ENCODE measurements at places on chromosomes 7 and 10.

DNA sequence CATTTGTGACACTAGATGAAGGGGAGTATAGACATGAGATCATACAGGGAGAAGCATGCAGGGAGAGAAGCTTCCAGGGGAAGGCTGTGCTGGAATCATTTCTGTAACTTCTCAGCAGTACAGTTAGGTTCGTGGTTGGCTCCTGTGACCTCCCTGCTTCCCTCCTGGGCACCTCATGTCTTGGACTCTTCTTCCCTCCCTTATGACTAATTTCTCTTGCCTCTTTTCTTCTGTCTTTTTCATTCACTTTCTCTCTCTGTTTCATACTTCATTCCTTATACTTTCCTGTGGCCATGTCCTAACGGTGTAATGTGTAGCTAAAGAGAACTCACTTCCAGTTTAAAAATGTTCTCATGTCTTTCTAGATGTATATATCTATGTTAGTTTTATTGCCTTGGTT is 19.1 kb upstream of the HKDC1 start:
- DNase-seq = peak; percentile 14

- no peak for DNase-seq
Measured at GRCh38 chr7:1242606-1243289, 10.1 kb downstream of the UNCX start.

DNA sequence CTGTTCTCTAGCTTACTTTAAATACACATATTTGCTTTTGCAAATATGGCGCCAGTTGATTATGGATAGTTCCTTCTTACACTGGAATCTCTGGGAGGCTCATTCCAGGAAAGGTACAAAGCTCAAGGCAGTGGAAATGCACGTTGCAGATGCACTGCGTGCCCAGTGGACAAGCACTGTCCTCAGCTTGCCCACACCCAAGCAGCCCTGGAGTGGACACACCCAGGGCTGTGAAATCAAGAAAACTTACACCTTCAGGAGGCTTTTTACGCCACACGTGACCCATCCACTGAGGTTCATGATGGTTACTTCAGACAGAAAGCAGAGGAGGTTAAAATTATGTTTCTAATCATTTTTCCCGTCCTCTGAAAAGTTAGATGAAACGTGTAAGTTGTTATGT is 248.5 kb downstream of the VTI1A start:
- DNase-seq = no peak

GRCh38 chr7:30285067-30285535 is 704 bp downstream of the ZNRF2 start:
- DNase-seq = no peak

DNA sequence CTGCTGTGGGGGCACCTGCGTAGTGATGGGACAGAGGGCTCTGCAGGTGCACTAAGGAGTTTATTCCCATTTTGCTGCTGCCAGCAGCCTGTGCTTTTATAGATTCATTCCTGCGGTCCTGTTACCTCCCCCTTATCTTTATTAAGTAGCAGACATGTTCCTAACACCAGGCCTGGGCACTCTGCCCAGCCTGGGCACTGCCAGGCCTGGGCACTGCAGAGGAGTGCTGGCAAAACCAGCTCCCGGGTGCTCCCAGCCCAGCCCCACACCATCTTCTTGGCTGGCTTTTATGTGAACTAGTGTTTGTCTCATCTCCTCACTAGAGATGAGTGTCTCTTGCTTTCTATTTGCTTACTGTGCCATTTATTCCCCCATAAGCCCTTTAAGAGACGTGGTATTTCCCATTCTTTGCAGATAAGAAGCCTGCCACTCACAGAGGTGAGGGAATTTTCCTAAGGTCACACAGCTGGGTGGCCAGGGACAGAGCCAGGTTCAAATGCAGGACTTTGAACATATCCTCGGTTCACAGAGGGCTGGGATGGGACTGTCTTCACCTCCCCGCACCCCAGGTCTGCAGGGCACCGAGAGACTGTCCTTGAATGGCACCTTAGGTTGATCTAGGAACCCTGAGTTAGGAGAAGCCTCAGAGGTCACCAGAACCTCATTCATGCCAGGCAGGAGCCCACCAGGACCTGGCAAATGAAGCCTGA is 14.6 kb upstream of the DRGX start:
- no peak for DNase-seq

DNA sequence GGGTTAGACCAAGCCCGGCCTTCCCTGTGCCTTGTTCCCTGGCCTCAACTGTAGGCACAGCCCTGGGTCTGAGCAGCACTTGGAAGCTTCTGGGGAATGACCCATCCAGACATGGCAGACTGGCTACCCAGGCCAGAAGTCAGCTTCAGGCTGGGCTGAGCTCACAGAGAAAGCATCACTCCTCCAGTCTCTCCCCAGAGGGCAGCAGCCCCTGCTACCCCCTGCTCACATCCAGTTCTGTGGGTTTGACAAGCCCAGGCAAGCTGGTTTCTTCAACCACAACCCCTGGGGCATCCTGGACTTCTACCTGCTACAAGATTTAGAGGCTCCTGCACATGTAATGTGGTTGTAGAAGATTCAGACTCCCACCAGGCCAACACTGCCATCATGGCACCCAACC is 9.0 kb downstream of the C10orf71 start:
- DNase-seq = no peak

GRCh38 chr10:63504145-63504881 is 16.9 kb upstream of the REEP3 start:
- no peak for DNase-seq

DNA sequence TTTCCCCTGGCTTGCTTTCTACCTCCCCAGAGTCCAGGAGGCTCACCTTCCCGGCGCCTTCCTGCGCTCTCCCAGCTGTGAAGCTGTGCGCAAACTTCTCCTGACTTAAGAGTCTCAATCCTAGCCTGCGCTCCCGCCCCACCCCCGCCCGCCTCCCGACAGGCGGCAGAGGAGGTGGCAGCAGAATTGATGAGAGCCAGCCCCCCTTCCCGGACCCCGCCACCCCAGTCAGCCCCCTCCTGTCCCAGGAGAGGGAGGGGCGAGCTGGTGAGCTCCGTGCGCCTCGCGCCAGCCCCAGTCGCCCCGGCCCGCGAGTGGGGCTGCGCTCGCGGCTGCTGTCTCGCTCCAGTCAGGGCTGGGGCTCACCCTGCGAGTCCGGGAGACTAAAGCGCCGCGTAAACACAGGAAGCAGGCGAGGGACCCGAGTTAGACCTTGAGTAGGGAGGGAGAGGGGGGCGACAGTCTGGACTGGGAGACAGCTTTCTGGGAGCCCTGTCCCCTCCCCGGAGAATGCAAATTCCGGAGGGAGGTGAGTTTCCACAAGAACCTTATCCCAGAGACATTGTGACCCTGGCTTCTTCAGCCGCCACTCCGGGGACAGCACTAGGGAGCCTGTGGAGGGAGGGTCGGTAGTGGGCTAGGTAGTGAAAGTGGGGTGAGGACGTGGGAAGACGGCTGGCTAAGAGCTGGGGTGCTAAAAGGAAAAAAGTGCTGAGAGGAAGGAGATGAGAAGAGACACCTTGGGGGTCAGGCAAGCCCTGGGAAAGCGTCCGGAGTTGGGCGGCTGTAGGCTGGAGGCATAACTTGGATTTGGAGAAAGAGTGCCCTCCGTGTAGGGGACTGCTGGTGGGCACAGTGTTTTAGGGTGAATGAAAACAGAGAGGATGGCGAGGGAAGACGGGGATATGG is at the start of gene CALCR:
CALCR (minus strand) TSS at position 79 of the 909 bp plus-strand sequence. CDS start 87,743 bp downstream, outside the sequence.
- DNase-seq = no peak

DNA sequence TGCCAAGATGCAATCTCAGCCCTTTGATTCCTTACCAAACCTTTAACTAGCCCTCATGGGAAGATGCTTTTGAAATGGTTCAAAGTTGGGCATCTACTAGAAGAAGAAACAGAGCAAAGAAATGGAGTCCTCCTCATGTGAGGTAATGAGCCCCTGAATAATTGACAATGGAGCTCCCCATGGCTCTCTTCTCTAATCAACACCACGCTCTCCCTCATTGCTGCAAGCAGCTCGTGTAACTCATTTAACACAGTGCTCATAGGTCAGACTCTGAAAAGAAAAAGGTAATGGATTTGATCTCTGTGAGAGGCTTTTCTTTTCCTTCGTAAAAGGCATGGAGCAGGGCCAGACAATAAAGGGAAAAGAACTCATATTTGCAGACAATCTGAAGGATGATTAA is 312.8 kb downstream of the PHTF2 start:
- no peak for DNase-seq

DNA sequence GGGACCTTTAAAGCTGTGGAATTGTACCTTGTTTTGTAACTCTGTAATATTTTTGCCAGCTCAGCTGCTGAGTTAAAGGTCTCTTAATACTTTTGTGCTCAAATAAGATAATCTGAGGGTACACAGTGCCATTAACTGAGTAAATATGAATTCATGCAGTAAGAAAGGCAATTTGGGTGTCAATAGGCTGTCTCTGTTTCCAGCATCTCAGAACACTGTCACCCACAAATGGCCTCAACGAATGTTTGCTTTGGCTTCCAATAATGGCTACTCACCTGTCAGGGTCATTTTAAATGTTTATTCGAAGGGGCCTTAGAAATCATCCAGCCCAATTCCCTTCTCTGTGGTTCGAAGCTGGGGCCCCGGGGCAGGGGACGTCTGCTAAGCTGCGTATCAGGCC is 225.4 kb downstream of the ZMYND11 start:
- DNase-seq = no peak

DNA sequence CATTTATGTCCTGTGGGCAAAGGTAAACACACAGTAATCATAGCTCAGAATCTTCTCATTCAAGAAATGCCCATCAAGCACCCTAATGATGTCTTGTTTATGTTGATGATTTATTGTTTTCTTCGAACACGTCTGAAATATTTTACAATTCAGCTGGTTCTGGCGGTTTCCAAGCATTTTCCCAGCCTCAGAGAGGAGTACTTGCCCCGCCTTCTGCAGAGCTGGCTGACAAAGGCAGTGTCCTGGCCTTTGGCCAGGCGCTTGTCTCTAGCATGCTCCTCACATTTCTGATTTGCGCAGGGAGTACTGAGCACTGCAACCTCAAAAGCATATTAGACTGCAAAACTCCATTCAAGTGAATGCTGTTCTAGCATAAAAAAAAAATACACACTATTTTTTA is 314.2 kb upstream of the GNAI1 start:
- peak; percentile 17 for DNase-seq

GRCh38 chr7:70486977-70487376 is 645.0 kb upstream of the GALNT17 start:
- no peak for DNase-seq

DNA sequence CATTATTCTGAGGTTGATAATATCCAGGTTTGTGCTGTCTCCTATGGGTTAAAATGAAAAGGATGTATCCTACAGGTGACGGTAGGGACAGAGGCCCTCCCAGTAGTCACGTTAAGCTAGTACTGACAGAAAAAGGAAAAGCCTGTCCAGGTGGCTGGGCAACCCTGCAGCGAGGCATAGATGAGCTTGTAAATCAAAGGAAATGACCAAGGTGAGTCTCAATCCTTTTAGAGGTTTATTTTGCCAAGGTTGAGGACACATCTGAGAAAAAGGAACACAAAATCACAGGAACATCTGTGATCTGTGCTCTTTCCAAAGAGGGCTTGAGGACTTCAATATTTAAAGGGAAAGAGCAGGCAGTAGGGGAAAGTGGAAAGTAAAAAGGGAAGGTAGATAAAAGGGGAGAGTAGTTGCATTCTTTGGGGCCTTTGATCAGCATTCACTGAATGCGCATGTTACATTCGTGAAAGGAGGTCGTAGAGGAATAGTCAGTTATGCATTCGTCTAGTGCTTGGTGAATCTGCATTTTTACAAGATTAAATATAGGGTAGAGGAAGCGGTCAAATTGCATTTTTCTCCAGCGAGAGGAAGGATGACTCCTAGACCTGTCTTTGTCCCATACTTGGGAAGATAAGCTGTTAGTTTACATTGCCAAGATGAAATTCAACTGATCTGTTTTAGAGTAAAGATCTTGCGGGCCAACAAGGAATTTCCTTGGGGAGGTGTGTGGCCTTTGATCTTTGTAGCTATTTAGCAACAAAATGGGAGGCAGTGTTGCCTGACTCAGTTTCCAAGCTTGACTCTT is 884 bp upstream of the GSTO1 start:
- DNase-seq = peak; percentile 19

DNA sequence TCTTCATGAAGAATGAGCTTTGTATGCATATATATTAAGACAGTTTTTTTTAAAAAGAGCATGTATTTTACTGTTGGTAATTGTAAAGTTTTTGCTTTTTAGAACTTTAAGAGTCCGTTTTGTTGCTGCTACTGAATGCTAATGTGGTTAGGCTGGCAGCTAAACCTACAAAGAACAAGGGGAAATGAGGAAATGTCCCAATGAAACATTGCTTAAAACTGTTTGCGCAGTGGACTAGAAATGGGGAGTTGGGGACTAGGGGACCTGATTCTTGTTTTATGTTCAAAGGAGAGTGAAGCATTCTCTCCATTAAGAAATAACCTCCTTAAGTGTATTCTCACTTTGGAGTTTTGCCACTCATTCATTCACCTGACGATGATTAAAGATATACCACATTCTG is 5.7 kb downstream of the NRF1 start:
- no peak for DNase-seq

- DNase-seq = no peak
Measured at GRCh38 chr7:157001920-157002818, 8.3 kb downstream of the MNX1 start.
